ENCODE measurements at places on chromosomes 7 and 10.

DNA sequence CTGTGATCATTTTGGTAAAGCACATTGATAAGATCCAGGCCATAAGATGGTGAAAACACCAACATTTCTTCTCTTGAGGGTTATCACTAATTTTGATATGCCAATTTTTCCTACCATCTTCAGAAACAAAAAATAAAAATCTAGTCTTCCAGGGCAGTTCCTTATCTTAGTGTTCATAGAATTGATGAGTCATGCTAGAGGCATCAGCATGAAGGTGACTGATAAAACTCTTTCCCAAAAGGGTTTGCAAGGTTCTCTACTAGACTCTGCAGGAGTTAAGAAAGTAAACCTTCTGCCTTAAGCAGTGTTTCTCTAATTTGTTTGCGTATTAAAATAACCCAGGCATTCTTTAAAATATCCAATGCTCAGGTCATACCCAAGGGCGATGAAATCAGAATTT is 483.1 kb upstream of the CNTNAP2 start:
- no peak for DNase-seq

DNA sequence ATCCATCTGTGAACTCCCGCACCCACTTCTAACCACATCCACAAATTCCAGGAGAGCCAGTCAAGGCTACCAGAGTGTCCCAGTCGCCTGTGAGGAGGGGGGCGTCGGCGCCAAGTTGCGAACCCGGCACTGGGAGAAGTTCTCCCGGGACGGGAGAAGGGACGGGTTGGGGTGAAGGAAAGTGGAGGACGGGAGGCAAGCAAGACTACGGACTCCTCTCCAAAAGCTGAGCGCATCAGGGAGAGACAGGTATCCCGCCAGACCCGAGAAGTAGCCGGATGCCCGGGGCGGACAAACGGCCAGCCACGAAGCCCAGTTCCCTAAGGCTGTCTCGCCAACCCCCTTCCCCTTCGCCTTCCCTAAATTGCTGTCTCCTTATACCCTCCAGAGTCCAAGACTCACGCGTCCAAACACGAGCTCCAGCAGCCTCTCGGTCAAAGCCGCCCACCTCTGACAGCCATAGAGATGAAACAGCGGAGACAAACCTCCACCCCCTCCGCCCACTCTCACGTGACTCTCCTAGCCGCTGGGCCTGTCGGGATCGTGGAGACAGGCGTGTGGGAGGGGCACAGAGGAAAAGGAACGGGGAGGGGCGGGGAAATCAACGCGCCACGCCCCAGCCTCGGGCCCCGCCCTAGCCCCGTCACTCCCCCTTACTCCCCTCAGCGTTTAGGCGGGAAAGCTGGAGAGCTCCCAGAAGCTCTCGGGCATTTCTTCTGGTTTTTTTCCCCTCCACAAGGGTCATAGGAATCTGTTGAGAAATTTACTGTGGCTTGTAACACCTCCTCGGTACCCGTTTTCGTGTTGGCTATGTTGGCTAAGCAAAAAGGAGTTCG is at the start of gene MICU1:
Gene MICU1, minus strand, starts transcription at position 472 of the 836 bp plus-strand sequence. CDS start 59,286 bp downstream, outside the sequence.
- peak; percentile 85 for DNase-seq

GRCh38 chr7:33137103-33137502 is 7.7 kb downstream of the BBS9 start:
- no peak for DNase-seq

- no peak for DNase-seq
These were observed 11.5 kb downstream of the TAS2R16 start for GRCh38 chr7:122984021-122984420.

- no peak for DNase-seq
These were observed 1035.5 kb downstream of the LRMDA start for GRCh38 chr10:76466836-76467503.

DNA sequence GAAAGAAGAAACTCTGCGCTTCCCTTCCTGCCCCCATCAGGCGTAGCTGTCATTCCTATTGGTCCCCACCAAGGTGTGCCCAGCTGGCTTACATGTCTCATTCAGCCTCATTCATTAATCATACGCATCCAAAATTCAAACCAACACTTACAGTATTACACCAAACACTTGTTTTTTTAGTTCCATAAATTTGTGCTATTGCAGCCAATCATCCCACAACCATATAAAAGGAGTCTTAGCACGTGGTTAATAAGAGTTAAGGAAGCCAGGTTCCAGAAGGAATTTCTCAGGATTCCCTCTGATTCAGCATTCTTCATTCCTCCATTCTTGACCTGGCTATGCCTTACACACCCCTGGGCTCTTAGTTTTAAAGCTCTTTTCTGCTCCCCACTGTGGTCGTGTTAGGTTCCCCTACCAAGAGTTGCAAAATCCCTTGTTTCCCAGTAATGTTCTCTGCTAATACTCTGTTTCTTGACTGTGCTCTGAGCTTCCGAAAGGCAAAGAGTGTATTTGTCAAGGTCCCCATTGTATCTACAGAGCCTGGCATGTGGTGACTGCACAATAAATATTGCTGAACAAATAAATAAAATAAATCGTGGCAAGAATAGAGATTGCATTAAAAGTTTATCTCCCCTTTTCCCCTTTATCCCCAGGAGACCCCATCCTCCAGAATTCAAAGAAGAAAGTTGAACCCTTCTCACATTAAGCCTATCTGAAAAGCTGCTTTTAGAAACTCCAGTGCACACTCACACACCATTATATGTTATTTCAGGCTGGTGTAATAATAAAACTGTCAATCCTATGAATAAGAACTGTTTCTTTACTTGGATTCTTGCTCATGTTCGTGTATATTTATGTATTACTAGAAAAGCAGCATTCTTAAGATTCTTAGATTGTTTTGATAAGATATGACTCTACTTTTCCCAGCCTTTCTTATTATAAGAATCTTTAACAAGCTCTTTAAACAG is 514.4 kb downstream of the INHBA start:
- DNase-seq = no peak

- no peak for DNase-seq
These were observed 21.2 kb downstream of the ITGB8 start for GRCh38 chr7:20351901-20352300.

GRCh38 chr10:47423476-47423875 is 39.4 kb upstream of the ZNF488 start:
- no peak for DNase-seq

DNA sequence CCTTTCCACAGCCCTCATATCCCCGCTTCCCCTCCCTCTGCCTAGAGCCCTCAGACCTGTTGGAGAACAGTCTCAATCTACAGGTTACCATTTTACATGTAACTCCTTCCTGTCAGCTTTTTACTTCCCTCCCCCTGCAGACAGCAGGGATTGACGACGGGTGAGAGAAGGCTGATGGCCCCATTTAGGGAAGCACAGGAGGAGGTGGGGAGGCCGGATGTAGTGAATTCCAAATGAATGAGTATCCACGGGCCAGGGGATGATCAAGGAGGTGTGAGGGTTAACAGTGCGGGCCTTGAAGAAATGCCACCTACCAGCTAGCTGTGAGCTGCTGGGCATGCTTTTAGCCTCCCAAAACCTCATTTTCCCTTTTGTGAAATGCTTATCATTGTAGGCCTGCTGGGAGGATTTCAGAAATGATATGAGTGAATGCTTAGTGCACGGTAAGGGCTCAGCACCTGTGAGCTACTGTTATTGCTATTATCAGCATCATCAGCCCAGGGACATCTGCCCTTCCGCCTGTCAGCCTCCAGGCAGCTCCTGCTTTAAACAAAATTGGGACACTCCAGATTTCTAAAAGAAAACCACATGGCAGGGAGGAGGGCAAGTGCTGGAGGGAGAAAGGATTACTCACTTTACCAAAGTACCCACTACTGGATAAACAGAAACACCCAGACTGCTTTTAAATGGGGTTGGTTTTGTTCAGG is 6.5 kb upstream of the NANOS1 start:
- DNase-seq = no peak

DNA sequence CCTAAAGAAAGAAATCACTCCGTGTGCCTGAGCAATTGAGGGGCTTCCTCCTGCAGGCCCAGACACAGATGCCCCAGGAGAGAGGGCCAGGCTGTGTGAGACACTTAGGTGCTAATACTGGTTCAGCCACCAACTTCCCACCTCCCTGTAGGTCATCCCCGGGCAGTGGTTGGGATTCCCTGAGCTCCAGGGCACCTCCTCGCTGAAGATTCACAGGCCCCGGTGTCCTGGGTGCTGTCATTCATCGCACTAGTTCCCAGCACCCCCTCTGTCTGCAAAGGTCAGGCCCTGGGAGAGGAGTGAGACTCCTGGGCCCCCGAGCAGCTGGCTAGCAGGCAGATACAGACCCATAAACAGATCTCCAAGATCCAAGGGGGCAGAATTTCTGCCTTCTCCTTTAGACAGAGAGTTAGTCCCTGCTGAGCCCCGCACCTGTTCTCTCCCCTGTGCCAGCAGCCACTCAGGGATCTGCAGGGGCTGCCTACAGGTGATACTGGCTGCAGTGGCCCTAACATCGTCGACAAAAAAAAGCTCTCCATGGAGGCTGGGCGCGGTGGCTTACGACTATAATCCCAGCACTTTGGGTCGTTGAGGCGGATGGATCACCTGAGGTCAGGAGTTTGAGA is 38.2 kb upstream of the GTF2I start:
- DNase-seq = no peak

DNA sequence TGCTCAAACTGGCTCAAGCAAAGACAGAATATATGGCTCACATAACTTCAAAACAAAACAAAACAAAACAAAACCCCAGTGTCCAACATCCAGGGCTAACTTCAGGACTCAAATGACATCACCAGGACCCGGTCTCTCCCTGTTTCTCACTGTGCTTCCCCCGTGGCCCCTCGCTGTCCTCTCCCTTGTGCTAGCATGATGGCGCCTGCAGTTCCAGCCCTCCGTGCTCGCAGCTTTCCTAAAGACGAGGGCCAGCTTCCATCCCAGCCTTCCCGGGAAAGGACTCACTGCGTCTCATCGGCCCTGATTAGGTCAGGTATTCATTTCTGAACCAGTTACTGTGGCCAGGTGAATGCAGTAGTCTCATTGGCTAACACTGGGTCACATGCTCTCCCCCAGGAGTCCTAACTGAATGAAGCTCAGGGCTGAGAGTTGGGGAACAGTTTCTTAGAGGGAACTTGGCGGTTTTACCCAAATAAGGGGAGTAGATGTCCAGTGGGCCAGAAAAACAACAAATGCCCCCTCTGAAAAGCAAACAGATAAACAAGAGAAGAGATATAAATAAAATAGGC is 33.0 kb upstream of the CTBP2 start:
- no peak for DNase-seq

DNA sequence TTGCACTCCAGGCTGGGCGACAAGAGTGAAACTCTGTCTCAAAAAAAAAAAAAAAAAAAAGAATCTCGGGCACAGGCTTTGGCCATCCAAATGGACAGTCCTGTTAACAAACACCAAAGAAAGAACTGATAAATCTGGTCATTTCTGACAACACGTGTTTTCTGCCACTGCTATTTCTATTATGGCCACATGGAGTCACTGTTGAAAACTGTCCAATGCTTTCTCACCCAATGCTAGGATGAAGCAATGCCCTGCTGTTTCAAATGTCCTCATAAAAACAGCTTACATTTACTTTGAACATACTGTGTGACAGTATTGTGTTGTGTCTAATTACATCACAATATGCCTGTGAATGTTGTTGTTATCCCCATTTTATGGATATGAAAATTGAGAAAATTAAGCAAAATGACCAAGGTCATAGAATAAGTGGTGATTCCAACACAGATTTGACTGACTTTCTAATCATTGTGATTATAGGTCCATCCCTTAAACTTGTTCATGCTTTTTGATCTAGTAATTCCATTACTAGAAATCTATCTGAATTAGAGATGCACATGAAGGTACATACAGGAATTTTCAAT is 19.9 kb upstream of the MAP3K8 start:
- no peak for DNase-seq

GRCh38 chr10:20287586-20287985 is 471.4 kb downstream of the PLXDC2 start:
- DNase-seq = no peak

DNA sequence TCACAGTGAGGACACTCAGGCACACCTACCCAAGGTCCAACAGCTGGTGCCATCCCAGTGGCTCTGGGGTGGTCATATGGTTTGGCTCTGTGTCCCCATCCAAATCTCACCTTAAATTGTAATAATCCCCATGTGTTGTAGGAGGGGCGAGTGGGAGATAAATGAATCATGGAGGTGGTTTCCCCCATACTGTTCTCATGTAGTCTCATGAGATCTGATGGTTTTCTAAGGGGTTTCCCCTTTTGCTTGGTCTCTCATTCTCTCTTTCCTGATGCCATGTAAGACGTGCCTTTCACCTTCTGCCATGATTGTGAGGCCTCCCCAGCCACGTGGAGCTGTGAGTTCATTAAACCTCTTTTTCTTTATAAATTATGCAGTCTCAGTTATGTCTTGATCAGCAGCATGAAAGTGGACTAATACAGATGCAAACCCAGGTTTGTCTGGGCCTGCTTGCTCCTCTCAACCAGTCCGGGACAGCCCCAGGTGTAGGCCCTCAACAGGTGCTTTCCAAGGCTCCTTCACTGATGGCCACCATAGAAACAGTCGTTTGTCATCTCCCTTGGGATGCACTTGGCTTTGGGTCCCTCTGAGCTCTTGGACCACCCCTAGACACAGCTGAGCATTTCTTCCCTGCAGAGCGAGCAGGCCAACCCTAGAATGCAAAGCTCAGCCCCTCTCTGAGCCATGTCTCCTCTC is 101.3 kb upstream of the CTBP2 start:
- no peak for DNase-seq

Measured in activated T-helper 1 cell treated with anti-CD3 and anti-CD28 coated beads, Interleukin-2, amount 50 U/mL, for 16 hours (primary cell).